ENCODE measurements at places on chromosomes 13 and 19. TPM values are rescaled to one million over a fixed set of nuclear protein-coding genes. Genes with fewer than 3 reads are reported as not detected.

The RFPL4A gene
- total RNA-seq = not detected

GRCh38 chr19:14700711-14701375, 11.0 kb downstream of the ZNF333 start:
- DNase-seq = no peak

DNA sequence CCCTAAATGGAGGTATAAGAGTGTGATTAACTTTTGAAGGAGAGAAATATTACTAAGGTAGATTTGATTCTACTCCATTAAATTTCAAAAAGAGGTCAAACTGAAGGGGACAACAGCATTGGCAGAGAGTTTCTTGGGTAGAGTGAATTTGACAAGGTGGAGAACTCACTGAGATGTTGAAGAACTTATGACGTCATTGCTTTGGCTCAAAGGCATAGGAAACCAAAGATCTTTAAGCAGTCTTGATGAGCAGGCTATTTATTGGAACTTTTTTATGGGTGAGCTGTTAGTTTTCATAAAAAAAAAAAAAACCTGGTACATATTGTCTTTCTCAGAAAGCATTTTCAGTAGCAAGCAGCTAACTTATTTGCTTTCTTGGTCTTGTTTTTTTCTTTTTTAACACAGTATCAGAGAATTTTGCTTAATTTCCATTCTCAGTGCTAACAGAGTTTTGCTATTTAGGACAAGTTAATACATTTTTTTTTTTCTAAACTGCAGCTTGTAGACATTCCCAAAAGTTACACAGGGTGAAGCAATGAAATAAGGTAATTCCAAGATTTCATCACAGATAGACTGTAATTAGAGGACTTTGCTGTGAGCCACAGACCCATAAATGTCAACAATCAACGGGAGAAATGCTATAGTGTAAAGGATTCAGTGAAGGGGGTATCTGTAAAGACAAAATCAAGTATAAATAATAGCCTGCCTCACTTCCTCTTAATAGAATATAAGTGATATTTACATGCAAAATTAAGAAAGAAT, 412.2 kb upstream of the KLHL1 start:
- DNase-seq = no peak

DNA sequence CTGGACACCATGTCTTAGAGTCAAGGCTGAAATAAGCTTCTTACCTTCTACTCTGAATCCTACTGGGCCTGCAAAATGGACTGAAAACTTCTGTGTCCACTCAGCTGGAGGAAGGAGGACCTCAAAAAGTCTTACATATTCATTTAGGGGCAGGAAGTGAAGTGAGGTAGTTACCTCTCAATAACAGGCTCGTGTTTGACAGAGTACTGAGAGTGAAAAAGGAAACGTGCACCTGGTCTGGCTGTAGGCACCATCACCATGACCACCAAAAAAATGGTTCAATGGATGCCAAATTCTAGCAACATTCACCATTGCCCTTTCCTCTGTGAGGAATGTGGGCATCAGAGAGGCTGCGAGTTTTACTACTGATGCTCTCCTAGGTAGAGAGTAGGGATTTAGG, 176.2 kb downstream of the RFC3 start:
- no peak for DNase-seq

The SLC25A41 gene
- 2.5 TPM for total RNA-seq

DNA sequence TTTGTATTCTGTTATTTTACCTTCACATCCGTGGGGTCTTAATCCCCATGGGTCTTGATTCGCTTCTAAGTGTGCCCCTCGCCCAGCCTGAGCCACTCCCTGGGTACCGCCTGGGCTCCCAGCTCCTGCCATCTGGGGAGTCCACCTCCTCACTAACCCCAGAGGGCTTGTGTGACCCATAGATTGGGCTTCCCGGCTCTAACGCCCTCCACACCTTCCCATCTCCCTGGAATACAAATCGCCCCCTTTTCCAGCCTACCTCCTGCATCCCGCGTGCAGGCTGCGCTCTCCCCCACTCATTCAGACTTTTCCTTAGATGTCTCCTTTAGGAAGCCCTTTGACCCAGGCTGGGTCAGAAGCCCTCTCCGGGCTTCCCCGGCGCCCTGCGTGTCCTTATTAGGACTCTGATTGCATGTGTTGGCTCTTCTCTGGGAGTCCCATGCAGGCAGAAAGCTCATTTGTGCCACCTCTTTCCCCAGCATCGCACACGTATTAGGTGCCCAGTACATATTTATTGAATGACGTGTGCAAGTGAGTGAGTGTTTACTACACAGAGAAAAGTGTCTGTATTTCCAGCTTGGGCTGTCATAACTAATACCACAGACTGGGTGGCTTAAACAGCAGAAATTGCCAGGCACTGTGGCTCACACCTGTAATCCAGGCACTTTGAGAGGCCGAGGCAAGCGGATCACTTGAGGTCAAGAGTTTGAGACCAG, 757 bp downstream of the CCDC124 start:
- no peak for DNase-seq

DNA sequence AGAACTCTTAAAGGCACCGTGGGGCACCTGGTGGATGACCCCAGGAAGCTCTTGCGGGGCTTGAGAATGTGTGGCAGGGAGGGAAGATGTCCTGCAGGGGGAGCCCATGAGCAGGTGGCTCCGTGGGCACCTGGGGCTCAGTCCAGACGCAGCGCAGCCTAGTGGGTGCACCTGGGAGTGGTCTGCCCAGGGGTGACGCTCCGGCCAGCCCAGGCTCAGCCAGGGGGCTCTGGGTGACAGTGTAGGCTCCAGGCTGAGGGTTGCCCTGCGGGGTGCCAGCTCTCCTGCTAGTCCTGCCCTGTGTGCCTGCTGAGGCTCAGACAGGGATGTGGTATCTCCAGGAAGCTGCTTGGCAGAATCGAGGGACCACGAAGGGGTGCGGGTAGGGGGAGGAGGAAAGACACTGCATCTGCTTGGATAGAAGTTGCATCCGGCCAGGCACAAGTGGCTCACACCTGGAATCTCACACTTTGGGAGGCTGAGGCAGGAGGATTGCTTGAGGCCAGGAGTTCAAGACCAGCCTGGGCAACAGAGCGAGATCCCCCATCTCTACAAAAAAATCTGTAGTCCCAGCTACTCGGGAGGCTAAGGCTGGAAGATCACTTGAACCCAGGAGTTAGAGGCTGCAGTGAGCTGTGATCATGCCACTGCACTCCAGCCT, 15.0 kb upstream of the PGLS start:
- DNase-seq = peak; percentile 79
